Epithelial cell of esophagus (primary cell): ENCODE measurements at places on chromosomes 2 and 18.

GRCh38 chr2:238278626-238279323 lies 9.6 kb downstream of the PER2 start:
- DNase-seq: no peak

GRCh38 chr2:157256626-157257025 lies 879 bp upstream of the GALNT5 start:
- DNase-seq: peak; percentile 77

GRCh38 chr18:45664824-45665763 lies 49.8 kb downstream of the SLC14A2 start:
- DNase-seq: peak; percentile 66

DNA sequence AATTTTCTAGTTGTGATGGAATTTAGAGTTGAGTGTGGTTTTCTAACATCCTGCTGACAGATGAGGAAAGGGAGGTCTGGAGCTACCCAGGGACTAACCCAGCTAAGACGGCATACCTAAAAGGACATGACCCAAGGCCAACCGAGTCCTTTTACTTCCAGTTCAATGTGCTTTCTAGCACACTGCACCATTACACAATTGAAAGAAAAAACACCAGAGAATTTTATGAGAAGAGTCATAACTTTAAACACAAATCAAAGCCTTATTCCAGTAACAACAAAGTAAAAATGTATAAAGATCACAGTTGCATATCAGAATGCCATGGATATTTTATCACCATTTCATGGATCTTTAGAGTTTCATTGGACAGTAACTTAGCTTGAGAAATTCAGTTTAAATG lies 480.3 kb downstream of the MEIS1 start:
- no peak for DNase-seq

DNA sequence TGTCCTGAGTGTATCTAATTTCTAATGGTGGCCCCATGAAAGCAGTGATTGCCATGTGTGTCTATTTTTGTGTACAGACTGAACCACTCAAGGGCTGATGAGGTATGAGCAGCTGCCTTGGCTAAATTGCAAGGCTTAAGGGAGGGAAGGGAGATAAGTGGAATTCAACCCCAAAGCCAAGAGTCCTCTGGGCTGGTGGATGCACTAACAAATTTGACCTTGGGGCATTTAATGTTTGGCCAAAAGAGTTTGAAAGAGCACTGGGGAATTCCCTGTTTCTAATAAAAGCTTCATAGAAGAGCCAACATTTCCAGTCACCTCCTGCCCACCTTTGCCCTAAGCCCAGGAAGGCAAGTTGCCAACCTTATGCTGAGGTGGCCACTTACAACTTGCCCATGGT lies 172.1 kb downstream of the SETBP1 start:
- DNase-seq: no peak

DNA sequence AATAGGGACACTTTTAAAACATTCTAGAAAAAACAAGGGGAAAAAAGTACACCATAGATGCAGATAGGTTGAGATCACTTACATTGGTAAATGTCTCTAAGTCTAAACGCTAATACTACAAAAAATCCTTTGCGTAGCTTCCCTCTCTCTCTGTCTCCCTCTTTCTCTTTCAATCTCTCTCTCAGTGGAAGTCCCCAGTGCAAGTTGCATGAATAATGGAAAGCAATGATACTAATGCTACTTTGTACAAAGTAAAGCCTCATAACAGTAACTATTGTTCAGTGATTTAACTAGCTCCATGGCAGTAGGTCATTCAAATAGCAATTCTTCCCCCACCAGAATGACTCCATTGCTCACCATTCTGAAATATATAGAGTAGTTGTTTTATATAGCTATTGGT lies 12.8 kb downstream of the MEIS1 start:
- DNase-seq: no peak

- peak; percentile 86 for DNase-seq
These were observed 12.7 kb upstream of the SERPINB7 start for GRCh38 chr18:63762518-63762917.

DNA sequence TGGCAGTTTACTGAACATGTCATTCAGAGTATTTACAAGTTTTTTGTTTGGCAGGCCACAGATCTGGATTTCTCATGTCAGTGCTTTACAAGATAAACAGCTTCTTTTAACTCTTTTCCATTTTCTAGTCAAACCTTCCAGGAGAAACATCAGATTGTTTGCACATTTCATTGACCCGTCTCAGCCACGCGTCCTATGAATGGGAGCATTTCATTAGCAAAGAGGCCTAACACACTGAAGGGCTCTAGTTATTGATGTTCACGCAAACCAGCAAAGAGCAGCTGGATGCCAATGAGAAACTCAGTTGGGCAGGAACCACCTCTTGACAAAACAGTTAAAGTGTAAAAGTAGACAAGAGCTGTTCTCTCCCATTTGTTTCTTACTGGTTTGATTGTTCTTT lies 29.2 kb upstream of the MFF start:
- DNase-seq: no peak
